ENCODE measurements at places on chromosomes 11 and 22.

- no peak for ATAC-seq
Observed at GRCh38 chr11:92758241-92758780, 211.1 kb upstream of the MTNR1B start.

GRCh38 chr11:46162700-46163099 lies 41.4 kb upstream of the PHF21A start:
- no peak for ATAC-seq

DNA sequence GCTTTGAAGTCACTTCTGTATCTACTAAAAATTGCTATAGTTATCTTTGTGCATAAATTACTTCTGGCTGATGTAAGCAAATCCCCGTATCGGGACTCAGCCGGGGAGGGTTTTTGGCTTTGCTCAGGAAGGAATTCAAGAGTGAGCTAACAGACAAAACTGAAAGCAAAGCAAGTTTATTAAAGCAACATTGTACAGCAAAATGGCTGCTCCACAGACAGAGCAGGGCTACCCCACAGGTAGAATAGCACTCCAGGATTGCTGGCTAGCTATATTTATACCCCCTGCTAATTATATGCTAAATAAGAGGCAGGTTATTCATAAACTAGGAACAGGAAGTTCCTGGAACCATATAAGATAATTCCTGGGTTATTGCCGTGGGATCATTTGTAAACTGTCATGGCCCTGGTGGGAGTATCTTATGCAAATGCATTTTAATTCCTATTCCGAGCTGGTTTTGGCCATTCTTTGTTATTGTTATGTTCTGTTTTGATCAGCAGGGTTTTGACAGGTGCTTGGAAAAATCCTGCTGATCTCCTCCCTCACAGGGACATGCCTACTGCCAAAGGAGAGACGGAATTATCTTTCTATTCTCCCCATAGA lies 15.2 kb downstream of the MIF start:
- ATAC-seq, result no peak

GRCh38 chr11:119298726-119299125 lies 18.2 kb downstream of the MCAM start:
- ATAC-seq, result no peak

GRCh38 chr11:7931168-7931567 lies at the start of gene OR10A6:
Gene OR10A6 (minus strand): TSS chr11:7931268. CDS start chr11:7928662, 2,606 bp downstream.
- no peak for ATAC-seq

DNA sequence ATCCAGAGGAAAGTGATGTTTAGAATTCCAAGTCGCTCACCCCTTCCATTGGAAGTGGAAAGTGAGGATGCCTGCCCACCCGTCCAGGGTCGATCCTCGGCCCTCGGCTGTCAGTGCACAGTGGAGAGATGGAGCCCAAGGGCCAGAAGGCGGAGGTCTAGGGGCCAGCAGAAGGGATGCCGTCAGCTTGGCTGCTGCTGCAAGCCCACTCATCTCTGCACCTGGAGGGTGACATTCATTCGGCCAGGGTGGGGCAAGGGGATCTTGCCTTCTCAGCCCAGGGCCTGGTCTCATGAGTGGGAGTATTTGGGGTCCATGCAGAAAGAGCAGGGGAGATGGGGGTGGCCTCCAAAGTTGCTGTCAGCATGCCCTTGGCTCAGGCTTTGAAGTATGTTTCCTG lies 30.7 kb downstream of the LINC01488 start:
- ATAC-seq, result no peak

DNA sequence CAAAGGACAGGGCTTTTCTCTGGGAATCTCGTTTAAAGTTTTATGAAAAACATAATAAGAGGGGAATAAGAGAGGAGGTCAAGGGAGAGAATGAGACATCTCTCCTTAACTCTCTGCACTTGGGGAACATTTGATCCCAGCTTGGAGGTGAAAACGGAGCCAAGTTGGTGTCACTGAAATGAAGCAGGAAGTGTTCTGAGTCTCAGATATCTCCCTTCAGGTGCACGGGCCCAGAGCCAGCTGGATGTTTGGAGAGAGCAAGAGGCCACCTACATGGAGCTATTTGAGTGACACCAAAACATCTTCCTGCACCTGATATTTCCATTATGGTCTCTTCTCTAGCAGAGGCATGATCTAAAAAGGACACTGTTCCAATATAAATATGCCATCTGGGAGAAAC lies 85.7 kb downstream of the BLID start:
- no peak for ATAC-seq

GRCh38 chr11:23399995-23400394 lies 539.7 kb upstream of the CCDC179 start:
- ATAC-seq, result peak; percentile 28

- ATAC-seq, result peak; percentile 84
Observed at GRCh38 chr11:1574238-1574932, 2.3 kb upstream of the DUSP8 start.

- no peak for ATAC-seq
Observed at GRCh38 chr22:38259370-38259769, 13.4 kb downstream of the TMEM184B start.

- no peak for ATAC-seq
Observed at GRCh38 chr11:55503449-55503848, 50.8 kb upstream of the OR4C15 start.

Data from stimulated activated memory B cell treated with anti-CD40 and anti-IgM and Interleukin-4, amounts not matched to agents 10 μg/mL and 1 μg/mL and 100 μg/mL, for 72 hours (primary cell).